ENCODE measurements at places on chromosomes 2 and 18.

- DNase-seq = no peak
These were observed 21.1 kb downstream of the GPR35 start for GRCh38 chr2:240646176-240646899.

- no peak for DNase-seq
These were observed 84.3 kb upstream of the SESTD1 start for GRCh38 chr2:179348906-179349305.

- peak; percentile 83 for DNase-seq
These were observed 19.6 kb downstream of the EHD3 start for GRCh38 chr2:31253356-31254131.

- DNase-seq = no peak
These were observed 22.3 kb downstream of the INPP1 start for GRCh38 chr2:190365499-190366204.

DNA sequence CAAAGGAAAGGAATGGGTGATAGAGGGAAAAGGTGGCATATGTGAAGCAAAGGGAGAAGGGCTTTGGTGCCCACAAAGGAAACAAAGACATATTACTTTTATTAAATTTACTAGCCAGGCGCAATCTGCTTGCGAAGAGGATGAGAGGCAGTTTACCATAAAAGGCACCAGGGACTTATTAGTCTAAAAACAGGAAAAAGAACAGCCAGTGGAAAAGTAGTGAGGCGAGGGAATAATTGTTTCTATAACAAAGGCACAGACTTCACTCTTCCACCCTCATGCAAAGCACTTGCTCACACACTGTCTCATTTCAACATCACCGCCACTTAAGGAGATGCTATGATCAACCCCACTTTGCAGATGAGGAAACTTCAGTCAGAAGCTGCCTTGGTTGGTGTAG lies 210.5 kb downstream of the ALPK2 start:
- no peak for DNase-seq

- no peak for DNase-seq
These were observed 100.1 kb downstream of the PLCL1 start for GRCh38 chr2:197904446-197904845.

GRCh38 chr2:120174963-120175581 lies 48.1 kb downstream of the TMEM185B start:
- DNase-seq = peak; percentile 65

GRCh38 chr18:75472906-75473305 lies 45.4 kb upstream of the SMIM21 start:
- no peak for DNase-seq

- no peak for DNase-seq
These were observed 70.0 kb downstream of the DPP4 start for GRCh38 chr2:162004031-162004430.

GRCh38 chr2:134845719-134846118 lies 7.3 kb downstream of the ACMSD start:
- DNase-seq = peak; percentile 73

GRCh38 chr2:133516405-133517026 lies 51.7 kb downstream of the NCKAP5 start:
- no peak for DNase-seq

DNA sequence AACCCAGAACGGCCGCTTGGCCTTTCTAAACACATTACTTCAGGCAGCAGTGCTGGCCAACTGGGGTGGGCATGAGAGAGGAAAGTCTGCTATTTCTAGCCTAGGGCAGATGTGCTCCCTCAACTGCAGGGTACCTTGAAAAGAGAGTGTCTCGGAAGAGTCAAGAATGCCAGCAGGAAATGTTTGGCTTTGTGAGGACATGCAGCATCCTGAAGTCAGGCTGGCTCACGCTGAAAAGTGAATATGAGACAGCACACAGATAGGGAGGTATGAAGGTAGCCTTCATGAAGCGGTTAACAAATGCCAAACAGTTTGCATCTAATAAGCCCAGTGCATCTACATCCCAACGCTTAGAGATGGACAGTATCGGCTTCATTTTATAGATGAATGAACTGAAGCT lies 65.0 kb upstream of the NCKAP5 start:
- no peak for DNase-seq

GRCh38 chr2:215002500-215002899 lies 135.9 kb downstream of the ABCA12 start:
- peak; percentile 37 for DNase-seq

DNA sequence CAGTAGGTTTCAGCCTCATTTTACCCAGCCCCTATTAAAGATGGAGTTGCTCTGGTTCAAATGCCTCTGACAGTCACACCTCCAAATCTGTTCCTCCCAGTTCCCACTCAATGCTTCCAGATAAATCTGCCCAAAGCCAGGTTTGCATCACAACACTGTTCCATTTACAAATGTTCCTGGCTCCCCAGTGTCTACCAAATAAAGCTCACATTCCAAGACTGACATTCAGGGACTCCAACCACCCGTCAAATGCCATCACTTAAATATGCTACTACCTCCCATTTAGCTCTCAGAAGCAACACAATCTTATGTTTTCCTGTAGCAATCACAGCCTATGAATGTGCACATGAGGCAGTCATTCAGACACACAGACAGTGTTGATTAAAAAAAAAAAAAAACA lies 127.3 kb downstream of the TMEM163 start:
- no peak for DNase-seq

DNA sequence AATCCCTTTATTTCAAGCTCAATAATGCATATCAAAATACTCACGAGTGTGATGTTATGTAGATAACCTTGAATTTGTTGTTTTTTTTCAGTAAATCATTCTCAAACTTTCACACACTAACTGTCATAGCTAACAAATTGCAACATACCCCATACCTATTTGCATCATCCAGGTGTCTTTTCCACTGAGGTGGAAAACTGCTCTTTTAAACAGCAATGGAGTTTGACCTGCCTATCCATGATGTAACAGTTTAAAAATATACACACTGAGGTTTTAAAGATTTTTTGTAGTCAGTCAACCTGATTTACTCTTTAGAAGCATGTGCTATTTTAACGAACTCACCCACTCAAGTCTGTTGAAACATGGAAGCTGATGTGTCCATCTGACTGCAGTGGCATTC lies 298.7 kb downstream of the RND3 start:
- peak; percentile 40 for DNase-seq

DNA sequence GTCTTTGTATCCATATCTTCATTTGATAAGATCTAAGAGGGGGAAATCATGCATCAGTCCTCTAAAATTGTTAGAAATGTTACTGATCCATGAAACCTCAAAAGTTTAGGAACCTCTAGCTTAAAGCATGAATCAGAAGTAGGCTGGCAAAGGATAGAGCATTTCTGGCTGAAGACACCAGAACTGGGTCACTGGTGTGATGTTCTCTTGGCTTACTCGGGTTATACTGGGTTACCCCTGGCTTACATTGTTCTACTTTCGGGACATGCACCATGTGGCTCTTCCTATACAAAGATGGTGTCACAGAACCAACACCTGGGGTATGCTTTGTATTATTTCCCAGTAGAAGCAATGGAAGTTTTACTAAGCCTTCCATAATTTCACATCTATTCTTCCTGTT lies 83.2 kb upstream of the TNP1 start:
- no peak for DNase-seq

- DNase-seq = peak; percentile 20
These were observed 70.2 kb downstream of the HRH4 start for GRCh38 chr18:24530630-24531111.

DNA sequence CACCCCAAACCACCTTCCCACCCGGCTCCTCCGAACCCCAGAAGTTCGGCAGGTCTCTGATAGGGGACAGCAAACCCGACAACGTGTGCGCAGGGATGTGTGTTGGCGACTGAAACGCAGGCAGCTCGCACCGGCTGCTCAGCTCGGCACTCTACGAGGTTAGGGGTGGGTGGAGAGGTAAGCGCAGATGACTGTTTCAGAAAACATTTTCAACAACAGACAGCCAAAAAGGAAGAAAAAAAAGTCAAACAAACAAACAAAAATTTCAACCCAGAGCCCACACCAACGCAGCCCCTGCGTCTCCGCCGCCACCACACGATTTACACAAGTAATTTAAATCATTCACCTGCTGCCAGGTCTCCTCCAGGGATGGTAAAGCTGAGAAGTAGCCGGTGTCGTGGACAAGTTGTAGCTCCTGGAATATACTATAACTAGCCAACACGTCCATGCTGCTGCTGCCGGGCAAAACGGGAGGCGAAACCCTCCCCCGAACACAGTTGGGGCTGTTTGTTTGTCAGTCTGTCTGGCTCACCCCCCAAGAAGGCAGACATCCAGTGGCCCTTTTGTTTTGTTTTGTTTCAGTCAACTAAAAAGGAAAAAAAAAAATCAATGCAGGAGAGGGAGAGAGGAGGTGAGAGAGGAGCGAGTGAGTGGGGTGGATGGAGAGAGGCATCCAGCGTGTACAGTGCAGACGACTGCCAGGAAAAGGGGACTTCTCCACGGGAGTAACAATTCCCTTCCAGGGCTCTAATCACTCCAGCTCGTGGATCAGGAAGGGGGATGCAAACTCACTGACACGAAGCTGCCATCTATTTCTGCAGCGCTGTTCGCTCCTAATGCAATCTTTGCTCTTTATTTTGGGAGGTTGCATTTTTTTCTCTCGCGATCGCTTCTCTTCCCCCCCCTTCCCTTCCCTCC lies at the start of gene KLF7:
Gene KLF7, minus strand, starts transcription at position 828 of the 918 bp plus-strand sequence. Its CDS starts 380 bp downstream, at position 448.
- no peak for DNase-seq

DNA sequence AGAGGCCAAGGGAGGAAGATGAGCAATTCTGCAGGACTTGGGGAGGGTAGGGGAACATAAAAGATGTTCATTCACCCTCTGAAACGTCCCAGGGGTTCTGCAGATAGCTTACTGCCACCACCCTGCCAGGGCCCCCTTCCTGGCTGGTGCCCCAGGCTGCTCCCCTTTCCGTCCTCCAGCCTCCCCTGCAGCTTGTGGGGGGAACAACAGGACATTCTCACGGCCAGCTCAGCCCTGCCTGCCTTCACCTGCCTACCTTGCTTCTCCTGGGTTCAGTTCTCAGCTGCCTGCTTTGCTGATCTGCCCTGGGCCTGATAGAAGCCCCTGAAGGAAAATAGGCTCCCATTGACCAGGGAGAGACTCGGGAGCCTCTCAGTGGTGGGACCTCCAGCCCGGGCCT lies 251.1 kb downstream of the CELF4 start:
- DNase-seq = no peak

- DNase-seq = peak; percentile 35
These were observed 302 bp downstream of the TXNL4A start for GRCh38 chr18:79988071-79988450.

- peak; percentile 64 for DNase-seq
These were observed 26.9 kb upstream of the INSIG2 start for GRCh38 chr2:118061135-118061955.

DNA sequence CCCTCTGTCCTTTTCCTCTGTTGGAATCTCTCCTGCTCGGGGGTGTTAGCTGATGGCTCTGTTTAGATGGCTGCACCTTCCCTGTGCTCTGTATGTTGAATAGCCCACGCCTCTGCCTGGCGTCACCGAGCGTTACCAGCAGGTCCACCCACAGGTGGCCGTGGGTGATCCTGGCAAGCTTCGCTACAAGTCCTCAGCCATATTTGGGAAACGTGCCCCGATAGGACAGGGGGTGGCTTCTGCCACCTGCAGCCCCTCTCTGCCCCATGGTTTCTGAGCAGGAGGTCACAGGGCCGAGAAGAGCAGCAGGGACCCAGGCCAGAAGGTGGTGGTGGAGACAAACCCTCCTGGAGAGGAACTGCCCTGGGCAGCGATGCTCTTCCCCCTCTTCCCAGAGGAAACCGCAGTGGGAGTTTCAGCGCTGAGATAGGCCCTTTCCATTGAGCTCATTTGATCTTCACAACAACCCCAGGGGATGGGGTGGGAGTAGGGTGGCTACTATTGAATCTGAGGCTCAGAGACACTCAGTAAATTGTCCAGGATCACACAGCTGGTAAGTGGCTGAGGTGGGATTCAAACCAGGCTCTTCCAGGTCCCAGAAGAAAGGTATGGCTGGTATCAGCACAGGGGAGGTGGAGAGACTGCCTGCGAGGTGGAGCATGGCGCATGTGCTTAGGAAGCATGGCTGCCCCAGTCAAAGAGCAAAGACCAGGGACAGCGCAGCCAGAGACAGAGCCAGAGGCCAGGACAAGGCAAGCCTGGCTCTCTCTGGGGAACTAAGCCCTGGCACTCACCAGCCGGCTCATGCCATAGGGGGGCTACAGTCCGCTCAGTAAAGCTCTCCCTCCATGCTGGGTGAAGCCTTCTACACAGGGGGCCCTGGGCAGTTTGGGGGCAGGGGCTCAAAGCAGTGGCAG lies 15.0 kb downstream of the NGEF start:
- DNase-seq = no peak

DNA sequence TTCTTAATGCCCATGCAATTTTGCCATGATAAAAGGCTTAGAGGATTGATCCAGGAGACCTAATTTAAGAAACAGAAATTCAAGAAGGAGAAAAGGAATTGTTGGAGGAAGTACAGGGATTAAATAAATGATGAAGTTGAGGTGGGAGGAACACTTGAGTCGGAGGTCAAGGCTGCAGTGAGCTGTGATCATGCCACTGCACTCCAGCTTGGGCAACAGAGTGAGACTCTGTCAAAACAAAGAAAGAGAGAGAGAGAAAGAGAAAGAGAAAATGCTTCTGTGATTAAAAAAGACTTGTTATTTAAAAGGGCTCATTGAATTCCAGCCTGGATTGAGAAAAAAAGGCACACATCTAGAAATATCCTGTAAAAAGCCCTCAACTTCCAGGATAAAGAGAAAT lies 123.2 kb downstream of the B3GNT2 start:
- no peak for DNase-seq

- no peak for DNase-seq
These were observed 80.1 kb downstream of the EML4 start for GRCh38 chr2:42249284-42249683.

- no peak for DNase-seq
These were observed 794 bp downstream of the NOTO start for GRCh38 chr2:73203055-73203681.

GRCh38 chr2:165573534-165574461 lies 104.3 kb downstream of the CSRNP3 start:
- peak; percentile 57 for DNase-seq

DNA sequence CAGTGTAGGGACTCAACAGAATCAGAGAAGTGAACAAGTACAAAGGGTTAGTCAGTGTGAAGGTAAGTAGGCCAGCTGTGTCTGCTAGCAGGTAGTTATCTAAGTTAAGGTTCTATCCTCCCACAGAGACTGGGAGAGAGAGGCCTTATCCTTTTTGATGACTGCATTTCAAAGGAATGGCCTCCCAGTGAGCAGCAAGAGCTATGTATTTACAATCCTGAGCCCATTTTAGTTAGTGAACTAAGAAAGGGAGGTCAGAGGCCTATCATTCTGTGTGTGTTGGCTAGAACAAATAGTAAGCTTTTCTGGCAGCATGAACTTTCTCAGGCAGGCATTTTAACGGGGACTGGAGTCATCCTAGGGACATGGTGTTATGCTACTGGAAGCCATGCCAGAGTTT lies 182.9 kb downstream of the VWC2L start:
- DNase-seq = no peak

- DNase-seq = no peak
These were observed 334.7 kb upstream of the CELF4 start for GRCh38 chr18:37900326-37900725.
